ENCODE measurements at places on chromosomes 5 and 9.

GRCh38 chr5:132826424-132827082 lies 3.9 kb downstream of the SHROOM1 start:
- DNase-seq = no peak

DNA sequence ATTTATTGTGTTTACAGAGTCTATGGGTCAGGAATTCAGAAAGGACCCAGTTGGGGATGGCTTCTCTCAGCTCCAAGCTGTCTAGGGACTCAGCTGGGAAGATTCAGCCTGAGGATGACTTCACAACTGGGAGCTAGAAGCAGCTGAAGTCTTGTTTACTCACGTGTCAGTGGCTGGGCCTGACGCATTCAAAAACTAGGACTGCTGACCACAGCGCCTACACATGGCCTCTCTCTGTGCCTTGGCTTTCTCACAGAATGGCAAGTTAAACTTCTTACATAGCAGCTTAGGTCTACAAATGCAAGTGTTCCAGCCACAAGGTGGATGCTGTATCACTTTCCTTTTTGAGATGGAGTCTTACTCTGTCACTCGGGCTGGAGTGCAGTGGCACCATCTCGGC lies 16.3 kb upstream of the PPP2CA start:
- DNase-seq = no peak

GRCh38 chr9:3170819-3171218 lies 326.9 kb upstream of the PUM3 start:
- DNase-seq = no peak

DNA sequence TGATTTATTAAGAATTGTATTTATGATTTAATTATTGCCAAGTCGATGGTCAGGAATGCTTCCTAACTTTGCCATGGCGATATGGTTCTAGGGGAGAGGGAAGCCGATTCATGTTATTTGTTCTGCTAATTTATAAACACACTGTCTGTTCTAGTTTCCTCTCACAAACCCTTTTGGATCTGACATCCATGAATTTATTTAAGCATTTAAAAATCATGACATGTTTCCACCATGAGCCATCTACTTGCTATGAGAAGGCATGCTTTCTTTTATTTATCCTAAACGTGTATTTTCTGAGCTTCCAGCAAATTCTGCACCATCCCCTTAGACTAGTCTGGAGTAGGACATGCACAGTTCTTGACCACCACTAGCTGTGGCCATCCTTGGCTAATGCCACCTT lies 136.6 kb upstream of the STC2 start:
- DNase-seq = no peak

DNA sequence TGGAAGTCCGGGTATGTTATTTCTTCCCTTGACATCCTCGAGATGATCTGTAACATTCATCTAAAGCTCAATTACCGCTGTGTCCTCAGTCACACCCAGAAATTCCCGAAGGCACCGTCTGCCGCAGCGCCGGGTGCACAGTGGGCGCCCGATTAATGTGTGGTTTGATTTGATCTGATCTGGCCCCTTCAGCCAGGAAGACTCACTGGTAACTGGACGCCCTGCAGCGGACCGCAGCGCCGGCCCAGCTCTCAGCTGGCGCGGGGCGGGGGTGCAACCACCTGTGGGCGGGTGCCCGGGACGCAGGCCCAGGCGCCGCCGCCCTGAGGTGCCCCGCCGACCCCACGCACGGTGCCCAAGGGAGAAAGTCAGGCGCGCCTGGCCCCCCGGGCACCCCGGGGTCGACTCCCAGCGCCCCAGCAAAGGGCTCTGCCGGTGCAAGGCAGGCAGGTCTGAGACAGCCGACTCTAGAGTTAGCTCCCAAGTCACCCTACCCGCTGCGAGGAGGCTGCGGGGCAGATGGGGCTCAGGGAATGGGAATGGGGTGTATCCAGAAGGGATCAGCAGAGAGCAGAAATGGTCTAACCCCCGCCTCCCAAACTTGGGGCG lies 1.7 kb downstream of the EPB41L4B start:
- DNase-seq = no peak

DNA sequence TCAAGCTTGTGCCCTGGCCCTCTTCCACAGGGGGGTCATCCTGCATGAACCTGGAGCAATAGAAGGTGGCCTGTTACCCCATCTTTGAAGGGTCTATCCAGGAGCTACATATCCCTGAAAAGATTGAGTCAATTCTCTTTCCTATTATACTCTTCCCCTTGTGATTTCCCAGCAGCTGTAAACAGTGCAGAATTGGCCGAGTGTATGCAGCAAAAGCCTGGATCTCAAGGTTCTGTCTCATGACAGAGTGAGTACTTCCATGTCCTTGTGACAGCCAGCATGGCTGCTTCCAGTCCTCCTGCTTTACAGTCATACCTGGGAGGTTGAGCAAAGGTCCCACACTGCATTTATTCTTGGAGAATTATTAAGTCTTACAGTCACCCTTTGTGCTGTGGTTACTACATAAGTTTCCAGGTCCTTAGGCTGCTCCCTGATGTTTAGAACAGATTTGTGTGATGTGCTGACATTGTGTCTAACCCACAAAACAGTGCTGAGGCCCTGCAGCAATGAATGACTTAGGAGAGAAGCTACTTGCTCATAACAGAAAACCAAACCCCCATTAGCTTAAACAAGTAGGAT lies 67.5 kb downstream of the NREP start:
- DNase-seq = no peak

DNA sequence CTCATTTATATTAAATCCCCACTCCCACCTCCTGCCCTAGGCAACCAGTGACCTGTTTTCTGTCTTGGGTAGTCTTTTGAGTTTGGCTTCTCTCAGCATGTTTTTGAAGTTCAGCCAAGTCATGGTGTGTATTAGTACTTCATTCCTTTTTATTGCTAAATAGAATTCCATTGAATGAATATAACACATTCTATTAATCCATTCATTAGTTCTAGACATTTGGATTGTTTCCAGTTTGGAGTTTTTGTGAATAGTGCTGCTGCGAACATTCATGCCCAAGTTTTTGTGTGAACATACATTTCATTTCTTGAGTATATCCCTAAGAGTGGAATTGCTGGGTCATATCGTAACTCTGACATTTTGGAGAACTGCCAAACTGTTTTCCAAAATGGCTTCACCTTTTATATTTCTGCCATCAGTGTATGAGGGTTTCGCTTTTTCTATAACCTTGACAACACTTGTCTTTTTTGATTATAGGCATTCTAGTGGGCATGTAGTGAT lies 2.7 kb downstream of the ZNF346 start:
- DNase-seq = no peak

GRCh38 chr5:125333416-125333815 lies 587.0 kb upstream of the ZNF608 start:
- no peak for DNase-seq

DNA sequence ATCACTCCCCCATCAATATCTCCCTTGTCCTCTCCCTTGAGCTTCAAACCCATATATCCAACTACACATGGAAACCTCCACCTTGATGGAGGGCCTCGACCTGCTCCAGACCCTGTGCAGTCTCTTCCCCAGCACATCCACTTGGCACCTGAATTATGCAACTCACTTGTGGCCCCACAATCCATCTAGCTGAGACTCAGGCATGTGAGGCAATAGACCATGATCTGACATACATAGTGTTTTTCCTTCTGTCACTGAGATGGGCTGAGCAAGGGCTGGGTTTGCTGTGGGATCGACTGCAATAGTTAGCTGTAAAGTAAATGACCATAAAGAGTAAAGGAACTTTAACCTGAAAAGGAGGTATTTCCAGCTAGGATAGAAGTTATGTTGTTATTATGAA lies 172.9 kb upstream of the RAD23B start:
- no peak for DNase-seq

DNA sequence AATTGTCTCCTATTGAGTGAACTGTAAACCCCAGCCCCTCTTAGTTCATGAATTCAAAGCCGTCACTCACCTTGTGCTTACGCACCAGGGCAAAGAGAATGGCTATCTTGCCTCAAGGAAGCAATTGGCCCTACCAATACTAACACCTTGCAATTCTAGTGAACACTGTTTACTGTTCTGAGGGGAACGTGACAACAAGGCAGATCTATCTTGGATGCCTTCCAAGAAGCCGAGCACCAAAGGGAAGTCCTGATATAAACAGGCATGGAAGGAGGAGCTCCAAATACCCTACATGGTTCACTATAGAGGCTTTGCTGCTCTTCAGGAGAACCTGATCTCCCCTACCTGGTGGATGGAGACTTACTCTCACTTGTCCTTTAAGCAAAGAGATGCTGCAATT lies 1.7 kb upstream of the PLPPR1 start:
- no peak for DNase-seq

- no peak for DNase-seq
These were observed 4.5 kb downstream of the SREK1IP1 start for GRCh38 chr5:64763948-64764503.
